ENCODE measurements at places on chromosomes 7 and 10. TPM values are rescaled to one million over a fixed set of nuclear protein-coding genes. Genes with fewer than 3 reads are reported as not detected.

DNA sequence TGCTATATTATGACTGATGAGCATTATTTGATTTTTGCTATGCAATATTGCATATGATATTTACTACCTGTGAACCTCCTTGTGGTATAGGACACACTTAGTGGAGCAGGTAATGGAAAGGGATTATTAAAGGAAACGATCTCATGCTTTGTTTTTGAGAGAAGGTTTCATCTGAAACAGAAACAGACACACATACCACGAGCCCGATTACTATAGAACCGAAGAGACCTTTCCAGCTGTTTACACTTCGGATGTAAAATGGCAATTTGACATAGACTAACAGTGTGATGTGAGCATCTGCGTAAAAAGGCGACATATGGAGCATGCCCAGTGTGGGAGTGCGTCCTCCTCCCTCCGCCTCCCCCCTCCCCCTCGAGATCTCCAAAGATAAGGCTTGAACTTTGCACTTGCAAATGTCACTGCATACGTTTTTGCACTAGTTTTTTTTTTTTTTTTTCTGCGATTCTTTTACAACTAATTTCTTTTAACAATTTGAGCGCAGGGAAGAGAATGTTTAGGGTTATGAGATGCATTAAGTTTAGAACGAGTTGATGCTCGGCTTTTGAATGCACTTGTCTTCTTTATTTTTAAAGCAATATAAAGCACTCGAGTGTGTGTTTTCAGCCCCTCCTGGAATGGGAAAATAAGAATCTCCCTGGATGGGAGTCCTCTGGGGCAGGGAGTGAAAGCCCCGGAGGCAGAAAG is 251.0 kb downstream of the NSUN6 start:
- no peaks in the 10 kb centered on the region for H3K36me3 ChIP-seq
- DNase-seq: no peak
- no peak overlapping the region for H3K4me3 ChIP-seq
- H3K4me1 ChIP-seq: no peaks in the 10 kb centered on the region
- H3K27ac ChIP-seq: no peak overlapping the region
- peaks cover 5% of the 10 kb centered on the region for H3K27me3 ChIP-seq

GRCh38 chr10:130930821-130931220 is 380.7 kb downstream of the TCERG1L start:
- H3K36me3 ChIP-seq: peaks cover 4% of the 10 kb centered on the region
- DNase-seq: no peak
- H3K27me3 ChIP-seq: no peaks in the 10 kb centered on the region

- no peaks in the 10 kb centered on the region for H3K27me3 ChIP-seq
- DNase-seq: no peak
- H3K4me1 ChIP-seq: peaks cover 66% of the 10 kb centered on the region
- no peak overlapping the region for H3K4me3 ChIP-seq
- H3K36me3 ChIP-seq: no peaks in the 10 kb centered on the region
- no peak overlapping the region for H3K27ac ChIP-seq
These were observed 62.9 kb upstream of the BET1 start for GRCh38 chr7:94067047-94067446.

Gene PON3
- total RNA-seq: not detected

DNA sequence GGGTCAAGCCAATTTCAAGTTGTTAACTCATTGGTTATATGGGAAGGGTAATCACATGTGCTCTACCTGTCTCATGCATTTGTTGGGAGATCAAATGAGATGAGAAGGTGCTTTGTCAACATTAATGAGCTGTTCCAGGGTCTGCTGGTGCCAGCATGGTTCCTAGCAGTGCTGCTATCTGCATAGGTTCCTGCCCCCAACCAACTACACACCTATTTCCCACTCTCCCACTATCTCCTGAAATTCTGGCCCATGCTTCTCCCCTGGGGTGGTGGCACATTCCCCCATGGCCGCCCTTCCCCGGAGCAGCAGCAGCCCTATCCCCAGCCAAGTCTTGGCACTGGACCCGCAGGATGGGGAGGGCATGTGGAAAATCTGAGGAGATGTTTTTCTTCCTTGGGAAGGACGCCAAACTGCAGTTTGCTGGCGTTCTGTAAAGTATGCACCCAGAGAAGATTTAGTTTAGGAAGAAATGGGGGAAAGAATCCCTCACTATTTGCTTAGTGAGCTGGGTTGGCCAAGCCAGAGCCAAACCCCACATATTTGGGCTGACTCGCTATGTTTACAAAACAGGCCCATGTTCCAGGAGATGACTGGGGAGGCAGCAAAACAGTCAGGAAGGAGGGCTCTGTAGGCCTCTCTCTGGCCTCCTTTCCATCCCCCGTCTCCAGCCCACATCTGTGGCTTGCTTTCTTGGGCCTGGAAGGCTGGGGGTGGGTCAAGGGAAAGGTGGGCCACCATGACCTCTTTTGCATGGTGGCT is 42.5 kb downstream of the PPP1R3C start:
- peak; percentile 88 for DNase-seq
- H3K27me3 ChIP-seq: peaks cover 3% of the 10 kb centered on the region
- peaks cover 61% of the 10 kb centered on the region for H3K4me1 ChIP-seq
- no peaks in the 10 kb centered on the region for H3K36me3 ChIP-seq
- peak overlapping the region; percentile 94 for H3K27ac ChIP-seq
- peak overlapping the region; percentile 72 for H3K4me3 ChIP-seq

DNA sequence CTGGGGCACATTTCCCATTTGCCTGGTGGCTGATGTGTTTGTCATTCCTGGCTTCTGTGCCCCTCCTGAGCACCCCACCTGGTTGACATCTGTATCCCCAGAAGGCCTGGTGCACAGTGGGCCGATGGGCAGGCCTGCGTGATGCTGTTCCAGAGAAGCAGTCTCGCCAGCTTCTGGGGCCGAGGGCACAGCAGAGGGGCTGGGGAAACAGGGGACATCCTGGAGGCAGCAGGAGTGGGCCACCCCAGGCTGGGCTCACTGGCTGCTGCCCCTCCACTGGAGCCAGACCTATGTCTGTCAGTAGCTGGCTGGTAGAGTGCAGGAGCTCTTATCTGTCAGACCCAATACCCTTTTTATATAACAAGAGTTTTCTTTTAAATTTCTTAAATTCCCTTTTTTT is 896 bp upstream of the MYL7 start:
- peaks cover 5% of the 10 kb centered on the region for H3K27me3 ChIP-seq
- H3K27ac ChIP-seq: no peak overlapping the region
- no peak overlapping the region for H3K4me3 ChIP-seq
- no peaks in the 10 kb centered on the region for H3K36me3 ChIP-seq

Gene OR2A42
- not detected for total RNA-seq

DNA sequence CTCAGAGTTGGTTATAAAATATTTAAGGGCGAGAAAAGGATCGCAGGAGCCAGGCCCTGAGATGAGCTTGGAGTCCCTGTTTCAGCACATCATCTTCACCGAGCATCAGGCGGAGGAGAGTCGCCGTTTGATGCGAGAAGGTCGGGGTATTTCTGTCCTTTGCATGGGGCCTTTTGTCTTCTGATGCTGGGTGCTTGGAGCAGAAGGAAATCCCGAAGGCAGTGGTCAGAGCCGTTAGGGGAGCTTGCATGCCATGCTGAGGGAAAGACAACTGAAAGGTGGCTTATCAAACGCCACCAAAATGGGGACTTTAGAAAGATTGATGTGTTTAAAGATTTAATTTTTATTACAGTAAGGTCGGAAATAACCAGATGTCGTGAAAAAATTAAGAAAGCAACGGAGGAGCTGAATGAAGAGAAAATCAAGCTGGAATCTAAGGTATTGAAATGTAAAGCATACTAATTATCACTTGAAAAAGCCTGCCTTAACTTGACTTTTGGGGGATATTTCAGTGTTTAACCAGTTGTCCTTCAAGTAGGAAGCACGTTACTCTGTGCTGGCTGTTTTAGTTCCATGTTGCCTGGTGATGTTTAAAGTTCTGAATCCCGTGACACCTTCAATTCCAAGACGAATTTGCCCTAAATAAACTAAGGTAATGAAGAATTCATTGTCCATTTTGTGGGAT is 845 bp downstream of the CCDC172 start:
- peaks cover 8% of the 10 kb centered on the region for H3K27me3 ChIP-seq
- no peaks in the 10 kb centered on the region for H3K4me1 ChIP-seq
- no peak overlapping the region for H3K4me3 ChIP-seq
- H3K36me3 ChIP-seq: no peaks in the 10 kb centered on the region
- no peak overlapping the region for H3K27ac ChIP-seq
- no peak for DNase-seq

Gene LRIT1
- not detected for total RNA-seq

DNA sequence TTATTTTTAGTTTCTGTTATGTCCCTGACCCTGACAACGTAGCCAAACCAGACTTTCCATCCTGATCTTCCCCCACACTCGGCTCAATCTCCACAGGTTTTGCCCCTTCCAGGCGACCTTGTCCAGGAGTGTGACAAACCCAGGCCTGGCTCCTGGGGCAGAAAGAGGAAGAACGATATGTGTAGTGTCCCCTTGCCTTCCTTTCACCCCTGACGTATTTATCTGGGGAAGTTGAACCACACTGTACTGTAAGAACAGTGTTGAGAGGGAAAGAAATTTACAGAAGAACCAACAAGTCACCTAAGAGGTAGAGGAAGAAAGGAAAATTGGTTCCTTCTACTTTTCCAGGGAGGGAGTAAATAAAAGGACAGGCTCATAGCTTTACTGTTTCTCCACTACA is 158.0 kb downstream of the VTI1A start:
- no peak overlapping the region for H3K27ac ChIP-seq
- H3K27me3 ChIP-seq: no peaks in the 10 kb centered on the region
- no peaks in the 10 kb centered on the region for H3K36me3 ChIP-seq
- no peaks in the 10 kb centered on the region for H3K4me1 ChIP-seq
- no peak overlapping the region for H3K4me3 ChIP-seq

Gene SEC31B
- total RNA-seq: 2.8 TPM
